ENCODE measurements at places on chromosomes 6 and 20.

- no peak for DNase-seq
Observed at GRCh38 chr20:17043323-17043722, 183.5 kb upstream of the PCSK2 start.

DNA sequence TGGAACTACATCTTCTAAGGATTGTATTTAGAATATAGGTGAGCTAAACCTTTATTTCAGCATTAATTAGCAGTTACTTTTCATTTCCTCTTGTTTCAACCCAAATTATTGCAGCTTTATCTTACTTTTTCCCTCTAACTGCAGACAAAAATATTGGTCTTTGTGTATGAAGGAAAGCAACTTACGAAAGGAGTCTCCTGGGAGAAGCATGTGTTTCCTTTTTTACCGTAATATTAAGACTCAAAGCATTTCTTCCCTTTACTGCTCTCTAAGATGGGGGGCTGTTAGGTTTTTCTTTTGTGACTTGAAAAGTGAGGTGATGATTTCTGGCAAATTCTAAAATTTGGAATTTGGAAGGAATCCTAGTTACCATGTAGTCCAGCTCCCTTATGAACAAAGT is 111.0 kb downstream of the TCP11 start:
- no peak for DNase-seq

DNA sequence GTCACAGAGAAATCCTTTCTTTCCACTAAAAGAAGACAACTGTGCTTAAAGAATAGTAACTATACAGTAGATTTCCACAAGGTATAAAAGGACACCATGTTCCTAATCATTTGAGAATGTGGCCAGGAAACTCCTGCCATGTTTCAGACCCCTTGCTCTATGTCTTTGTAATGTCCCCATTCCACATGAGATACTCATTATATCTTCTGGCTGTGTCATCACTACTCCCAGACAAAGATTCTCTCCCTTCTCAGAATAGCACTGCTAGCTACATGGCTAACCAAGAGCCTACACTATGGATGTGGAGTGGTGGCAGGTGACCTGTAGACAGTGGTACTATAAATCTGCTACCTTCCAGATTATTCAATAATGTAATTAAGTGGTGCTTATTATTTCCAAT is 218.1 kb upstream of the MCHR2 start:
- DNase-seq = no peak

DNA sequence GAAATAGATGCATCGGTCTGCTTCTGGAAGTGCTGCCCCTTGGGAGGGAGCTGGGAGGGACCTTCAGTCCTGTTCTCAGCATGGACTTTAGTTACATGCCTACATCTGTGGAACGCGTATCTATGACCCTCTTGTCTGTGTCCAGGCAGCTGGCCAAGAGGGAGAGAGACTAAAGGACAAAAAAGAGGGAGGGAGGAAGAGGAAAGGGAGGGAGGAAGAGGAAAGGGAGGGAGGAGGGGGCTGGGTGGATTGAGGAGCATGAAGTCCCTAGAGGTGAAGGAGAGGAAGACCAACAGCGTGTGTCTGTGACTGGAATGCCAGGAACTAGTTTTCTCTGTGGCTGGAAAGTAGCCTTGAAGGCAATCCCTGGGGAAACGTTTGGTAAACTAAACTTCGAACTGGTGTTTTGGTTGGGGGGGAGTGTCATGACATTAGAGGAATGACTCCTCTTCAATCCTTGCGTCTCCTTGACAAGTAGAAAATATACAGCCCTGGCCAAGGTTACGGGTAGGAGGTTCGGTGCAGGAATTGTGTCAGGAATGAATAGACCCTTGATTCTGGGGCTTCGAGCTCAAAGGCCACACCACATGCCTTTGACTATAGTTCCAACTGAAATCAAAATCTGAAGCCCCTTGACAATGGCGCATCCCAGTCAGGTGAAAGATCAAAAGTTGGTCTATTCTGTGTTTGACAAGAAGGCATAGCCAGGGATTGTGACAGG is 52.0 kb upstream of the PLEKHG1 start:
- DNase-seq = peak; percentile 57

DNA sequence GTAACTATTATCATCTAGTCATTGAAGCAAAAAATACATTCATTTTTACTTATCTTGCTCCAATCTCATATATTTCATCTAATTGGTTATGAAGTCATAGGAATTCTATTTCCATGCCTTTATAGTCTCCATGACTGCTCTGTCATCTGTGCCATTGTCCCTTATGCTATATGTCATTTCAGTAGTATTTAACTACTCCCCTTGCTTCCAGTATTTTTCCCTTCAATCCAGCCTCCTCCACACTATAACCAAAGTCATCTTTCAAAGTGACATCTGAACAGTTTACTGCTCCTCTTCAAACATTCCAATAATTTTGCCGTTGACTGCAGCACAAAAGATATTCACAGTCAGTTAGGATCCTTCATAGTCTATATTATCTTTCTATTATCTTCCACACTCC is 216.6 kb upstream of the HS3ST5 start:
- no peak for DNase-seq

GRCh38 chr6:14734416-14735340 is 511.2 kb upstream of the JARID2 start:
- no peak for DNase-seq

DNA sequence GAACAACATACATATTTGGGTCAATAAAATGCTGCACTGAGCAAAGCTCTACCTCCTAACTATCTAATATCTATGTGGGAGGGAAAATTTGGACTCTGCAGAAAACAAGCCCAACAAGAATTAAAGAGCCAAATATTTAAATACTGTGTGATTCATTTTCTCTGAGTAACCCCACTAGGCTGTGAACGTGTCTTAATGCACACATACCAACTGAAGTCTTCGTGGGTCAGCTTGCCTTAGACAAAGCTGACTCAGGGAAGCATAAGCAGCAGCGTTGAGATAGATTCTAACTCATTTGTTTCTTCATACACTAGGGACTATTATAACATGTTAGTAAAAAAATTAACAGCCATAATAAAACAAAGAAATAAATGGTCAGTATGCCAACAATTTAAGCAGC is 114.3 kb downstream of the GJA1 start:
- DNase-seq = no peak

GRCh38 chr6:4587171-4587570 is 189.0 kb upstream of the CDYL start:
- DNase-seq = no peak

DNA sequence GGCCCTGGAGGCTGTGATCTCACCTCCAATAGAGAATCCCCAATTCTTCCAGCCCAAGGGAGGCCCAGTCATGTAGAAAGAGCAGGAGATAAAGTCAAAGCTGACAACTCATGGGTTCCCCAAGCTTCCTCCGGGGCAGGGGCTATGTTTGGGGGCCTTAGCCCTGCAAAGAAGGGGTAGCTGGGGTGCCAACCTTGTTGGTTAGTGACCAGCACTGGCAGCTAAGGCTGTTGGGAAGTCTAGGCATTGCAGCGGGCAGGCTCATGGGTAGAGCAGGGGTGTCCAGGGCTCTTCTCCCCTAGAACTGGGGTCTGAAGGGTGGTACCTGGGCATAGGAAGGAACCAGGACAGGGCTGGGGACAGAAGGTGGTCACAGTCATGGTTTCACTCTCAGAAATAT is 36.4 kb downstream of the TGM2 start:
- DNase-seq = peak; percentile 8

GRCh38 chr6:13268913-13269518 is 59.3 kb downstream of the TBC1D7 start:
- DNase-seq = no peak

- no peak for DNase-seq
Observed at GRCh38 chr6:26271668-26272024, 93.4 kb upstream of the BTN3A2 start.

GRCh38 chr6:36873115-36873514 is 1.5 kb downstream of the PPIL1 start:
- DNase-seq = no peak

GRCh38 chr6:153058909-153059308 is 56.4 kb upstream of the MTRF1L start:
- no peak for DNase-seq

DNA sequence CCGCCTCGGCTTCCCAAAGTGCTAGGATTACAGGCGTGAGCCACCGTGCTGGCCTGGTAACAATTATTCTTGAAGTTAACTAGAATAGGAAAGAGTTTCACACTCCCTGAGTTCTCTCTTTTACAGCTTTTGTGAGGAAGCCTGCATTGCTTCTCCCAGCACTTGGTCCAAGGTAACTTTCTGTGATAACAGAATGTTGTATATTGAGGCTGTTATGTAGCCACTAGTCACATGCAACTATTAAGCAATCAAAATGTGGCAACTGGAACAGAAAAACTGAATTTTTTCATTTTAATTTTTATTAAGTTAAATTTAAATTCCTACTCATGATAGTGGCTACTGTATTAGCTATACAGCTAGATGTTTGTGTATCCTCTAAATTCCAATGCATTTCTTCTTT is 2.5 kb downstream of the TRIM38 start:
- no peak for DNase-seq

- no peak for DNase-seq
Observed at GRCh38 chr6:158439255-158439654, 120.6 kb upstream of the TMEM181 start.

DNA sequence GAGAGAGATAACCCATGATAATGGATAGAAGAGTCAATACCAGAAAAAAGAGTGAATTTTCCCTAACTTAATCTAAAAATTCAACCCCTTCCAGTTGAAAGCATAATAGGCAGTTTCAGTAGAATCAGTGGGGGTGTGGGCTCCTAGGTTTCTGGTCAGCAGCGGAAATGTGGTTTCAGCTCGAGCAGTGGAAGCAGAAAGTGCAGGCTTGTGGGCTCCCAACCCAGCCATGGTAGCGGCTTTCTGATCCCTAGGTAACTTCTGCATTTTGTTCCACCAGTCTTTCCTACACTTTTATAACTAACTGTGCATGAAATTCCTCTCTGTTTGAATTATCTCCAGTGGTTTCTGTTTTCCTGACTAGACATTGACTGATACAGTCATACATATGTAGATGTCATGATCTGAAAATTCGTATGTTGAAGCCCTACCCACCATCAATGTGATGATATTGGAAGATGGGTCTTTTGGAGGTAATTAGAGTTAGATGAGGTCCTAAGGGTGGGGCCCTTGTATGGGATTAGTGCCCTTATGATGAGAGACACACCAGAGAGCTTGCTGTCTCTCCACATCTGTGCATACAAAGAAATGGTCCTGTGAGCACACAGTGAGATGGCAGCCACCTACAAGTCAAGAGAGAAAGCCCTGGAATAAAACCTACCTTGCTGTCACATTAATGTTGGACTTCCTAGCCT is 6.5 kb upstream of the DDO start:
- peak; percentile 43 for DNase-seq

- no peak for DNase-seq
Observed at GRCh38 chr6:116268589-116269293, 11.0 kb downstream of the TSPYL1 start.

DNA sequence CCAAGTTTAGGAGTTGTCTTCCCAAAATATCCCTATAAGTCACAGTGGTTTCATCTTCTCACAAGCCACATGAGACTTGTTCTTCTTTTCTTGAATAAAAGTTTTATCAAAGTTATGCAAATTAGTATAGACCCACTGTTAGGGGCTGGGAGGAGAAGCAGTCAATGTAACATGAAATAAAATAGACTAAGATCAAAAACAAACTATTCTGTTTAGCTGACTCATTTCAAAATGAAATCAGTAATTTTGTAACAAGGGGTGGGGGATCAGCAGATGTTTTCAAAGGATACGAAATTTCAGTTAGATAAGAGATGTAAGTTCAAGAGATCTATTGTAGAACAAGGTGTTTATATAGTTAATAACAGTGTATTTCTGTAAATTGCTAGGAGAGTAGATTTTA is 339.6 kb upstream of the PRDM1 start:
- no peak for DNase-seq

DNA sequence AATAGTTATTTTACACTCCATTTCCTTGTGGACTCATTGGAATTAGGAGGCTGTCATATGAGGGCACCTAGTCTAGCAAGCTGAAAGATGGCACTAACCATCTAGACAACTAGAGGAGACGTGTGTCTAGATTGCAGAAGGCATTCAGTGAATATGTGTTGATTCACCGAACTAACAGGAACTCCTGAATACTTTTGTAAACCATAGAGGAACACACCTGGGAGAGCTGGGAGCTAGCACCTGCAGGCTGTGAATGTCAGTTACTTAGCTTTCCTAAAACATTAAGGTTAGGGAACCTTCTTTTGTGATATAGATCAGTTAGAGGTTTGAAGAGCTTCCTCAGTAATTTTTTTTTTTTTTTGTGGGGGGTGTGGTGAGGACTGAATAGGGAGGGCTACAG is 7.7 kb downstream of the OPN5 start:
- DNase-seq = no peak

DNA sequence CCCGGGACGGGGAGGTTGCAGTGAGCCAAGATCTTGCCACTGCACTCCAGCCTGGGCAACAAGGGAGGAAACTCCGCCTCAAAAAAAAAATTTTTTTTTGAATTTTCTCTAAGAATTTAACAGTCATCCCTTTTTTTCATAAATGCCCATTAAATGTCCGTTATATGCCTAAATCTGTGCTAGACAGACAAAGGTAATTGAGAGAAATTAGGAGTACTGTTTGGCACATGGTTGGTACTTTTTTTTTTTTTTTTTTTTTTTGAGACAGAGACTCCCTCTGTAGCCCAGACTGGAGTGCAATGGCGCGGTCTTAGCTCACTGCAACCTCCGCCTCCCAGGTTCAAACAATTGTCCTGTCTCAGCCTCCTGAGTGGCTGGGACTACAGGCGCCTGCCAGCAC is 1.7 kb downstream of the PCMT1 start:
- DNase-seq = no peak

- peak; percentile 23 for DNase-seq
Observed at GRCh38 chr6:24858177-24858653, 59.5 kb upstream of the ARMH2 start.

DNA sequence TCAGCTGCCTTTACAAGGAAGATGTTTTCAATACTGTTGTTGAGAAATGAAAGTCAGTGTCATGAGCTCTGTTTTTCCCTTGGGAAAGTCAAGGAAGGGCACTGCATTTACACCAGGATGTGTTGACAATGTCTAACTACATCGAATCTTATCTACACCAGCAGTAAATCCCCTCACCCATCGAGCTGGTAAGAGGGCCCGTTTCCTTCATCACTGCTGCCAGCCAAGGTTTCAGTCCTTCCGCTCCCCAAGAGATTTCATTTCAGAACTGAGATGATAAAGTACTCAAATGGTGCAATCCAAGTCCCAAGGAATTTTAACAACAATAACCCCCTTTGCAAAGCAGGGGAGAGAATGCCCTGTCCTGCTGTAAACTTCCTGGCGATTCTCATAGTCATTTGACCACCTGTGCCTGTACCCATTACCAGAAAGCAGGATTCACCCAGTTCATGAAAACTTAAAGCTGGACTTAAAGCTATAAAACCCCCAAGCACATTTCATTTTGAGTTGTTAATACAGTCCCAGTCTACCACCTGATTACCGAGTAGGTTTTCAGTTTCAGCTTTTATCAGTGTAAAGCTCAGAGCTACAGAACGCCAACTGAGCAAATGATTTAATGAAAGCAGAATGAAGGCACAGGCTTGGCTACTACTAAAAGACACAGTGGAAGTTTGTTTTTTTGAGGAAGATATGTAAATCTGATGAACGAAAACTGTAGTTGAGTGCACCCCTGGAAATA is 122.5 kb upstream of the TAB2 start:
- no peak for DNase-seq
